ENCODE measurements at places on chromosomes 1 and 21.

DNA sequence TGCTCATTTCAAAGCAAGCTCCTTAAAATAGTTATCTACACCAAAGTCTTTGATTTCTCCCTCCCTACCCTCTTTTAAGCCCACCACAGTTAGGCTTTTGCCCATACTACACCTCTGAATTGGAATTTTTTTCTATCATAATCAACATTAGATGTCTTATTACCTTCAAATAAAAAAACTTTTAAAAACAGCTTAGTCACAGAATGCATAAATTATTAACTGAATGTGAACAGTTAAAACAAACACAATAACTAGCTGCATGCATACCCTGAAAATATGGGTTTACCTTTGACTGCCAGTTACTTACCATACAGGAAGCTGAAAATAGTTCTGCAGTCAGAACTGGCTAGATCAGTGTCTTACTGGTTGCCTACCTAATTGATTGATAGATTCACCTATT, 210.9 kb downstream of the TGFB2 start:
- DNase-seq = no peak

- DNase-seq = no peak
These were observed 1237.4 kb upstream of the TMPRSS15 start for GRCh38 chr21:19640964-19641363.

DNA sequence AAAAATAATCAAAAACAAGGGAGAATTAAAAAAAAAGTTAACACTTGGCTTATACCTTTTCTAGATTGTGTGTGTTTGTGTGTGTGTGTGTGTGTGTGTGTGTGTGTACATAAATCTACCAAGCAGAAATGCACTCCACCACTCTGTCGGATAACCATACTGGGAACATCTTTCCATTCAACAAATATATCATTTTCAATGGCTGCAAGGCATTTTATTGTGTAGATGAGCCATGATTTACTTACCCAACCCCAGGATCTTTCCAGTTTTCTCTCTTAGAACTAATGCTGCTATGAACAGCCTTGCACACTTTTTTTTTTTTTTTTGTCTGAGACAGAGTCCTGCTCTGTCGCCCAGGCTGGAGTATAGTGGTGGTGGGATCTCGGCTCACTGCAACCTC, 25.8 kb downstream of the LRRC38 start:
- no peak for DNase-seq

DNA sequence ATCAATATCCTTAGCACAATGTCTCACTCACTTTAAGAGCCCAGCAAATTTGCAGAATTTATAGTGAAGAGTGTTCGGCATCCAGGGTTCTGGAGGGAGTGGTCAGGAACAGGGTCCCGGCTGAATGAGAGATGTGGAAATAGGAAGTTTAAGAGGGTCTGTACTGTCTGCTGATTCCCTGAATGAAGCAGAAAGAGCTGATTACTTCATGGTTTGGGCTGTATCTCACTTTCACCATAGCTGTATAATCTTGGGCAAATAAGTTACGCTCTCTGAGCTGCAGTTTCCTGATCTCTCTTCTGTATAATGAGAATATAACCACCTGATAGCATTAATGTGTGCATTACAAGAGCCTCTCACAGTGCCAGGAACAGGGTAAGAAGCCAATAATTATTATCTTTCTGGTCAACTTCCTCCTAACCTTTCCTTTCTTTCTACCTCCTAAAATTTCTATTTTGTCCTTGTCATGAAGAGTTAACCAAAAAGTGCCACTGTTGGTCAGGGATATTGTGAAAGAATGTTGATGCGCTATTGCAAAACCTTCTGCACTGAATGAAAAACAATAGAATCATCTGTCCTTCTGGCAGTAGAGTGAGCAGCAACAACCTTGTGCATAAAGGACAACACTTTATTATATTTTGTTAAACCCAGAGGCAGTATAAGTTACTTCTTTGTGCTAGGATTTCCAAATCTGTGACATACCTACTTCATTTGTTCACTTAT, 14.7 kb upstream of the PTGFR start:
- no peak for DNase-seq
